ENCODE measurements at places on chromosomes 6 and 20. TPM values are rescaled to one million over a fixed set of nuclear protein-coding genes. Genes with fewer than 3 reads are reported as not detected.

DNA sequence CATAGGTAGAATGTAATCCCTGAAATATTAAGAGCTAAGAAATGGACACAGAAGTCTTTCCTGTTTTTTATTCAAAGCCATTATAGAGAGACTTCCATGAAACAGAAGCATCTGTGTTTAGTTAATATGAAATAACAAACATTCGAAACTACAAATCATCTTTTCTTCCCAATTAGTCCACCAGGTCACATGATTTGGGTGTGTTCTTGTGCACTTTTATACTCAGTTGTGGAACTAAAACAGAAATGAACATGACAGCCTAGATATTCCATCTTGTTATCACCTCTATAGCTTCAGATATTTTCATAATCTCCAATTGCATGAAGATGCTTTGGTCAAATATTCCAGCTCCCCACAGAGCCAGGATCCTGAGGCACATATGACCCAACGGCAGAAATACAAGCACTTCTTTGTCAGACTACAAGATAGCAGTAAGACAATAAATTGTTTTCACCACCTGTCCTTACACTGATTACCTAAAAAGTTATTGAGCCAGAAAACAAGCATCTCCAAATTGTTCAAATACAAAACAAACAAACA, 116.8 kb upstream of the BEND6 start:
- DNase-seq, result no peak
- no peaks in the 10 kb centered on the region for H3K27me3 ChIP-seq
- H3K27ac ChIP-seq, result peak overlapping the region; percentile 94
- peaks cover 86% of the 10 kb centered on the region for H3K4me1 ChIP-seq

GRCh38 chr6:73699676-73700459, 3.9 kb downstream of the CD109 start:
- H3K4me3 ChIP-seq, result no peak overlapping the region
- peaks cover 62% of the 10 kb centered on the region for H3K4me1 ChIP-seq
- peaks cover 16% of the 10 kb centered on the region for H3K36me3 ChIP-seq
- no peaks in the 10 kb centered on the region for H3K27me3 ChIP-seq

DNA sequence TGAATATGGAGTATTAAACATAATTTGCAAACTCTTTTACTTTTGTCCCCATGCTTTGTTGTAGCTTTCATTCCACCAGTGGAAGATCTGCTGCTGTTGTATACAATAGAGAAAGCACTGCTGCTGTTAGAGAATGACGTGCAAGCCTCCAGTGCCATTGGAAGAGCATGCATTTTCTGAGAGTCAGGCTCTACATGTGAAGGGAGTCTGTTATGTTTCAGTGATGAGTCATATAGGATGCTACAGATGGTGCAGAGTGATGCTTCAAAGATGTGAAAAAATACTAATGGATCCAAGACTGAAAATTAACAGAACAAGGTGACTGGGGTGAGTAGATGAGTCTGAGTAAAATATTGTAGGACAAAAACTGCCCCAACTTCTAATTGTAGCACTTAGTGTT, 22.4 kb upstream of the BACH2 start:
- no peaks in the 10 kb centered on the region for H3K27me3 ChIP-seq
- DNase-seq, result no peak
- no peak overlapping the region for H3K4me3 ChIP-seq
- H3K36me3 ChIP-seq, result no peaks in the 10 kb centered on the region

DNA sequence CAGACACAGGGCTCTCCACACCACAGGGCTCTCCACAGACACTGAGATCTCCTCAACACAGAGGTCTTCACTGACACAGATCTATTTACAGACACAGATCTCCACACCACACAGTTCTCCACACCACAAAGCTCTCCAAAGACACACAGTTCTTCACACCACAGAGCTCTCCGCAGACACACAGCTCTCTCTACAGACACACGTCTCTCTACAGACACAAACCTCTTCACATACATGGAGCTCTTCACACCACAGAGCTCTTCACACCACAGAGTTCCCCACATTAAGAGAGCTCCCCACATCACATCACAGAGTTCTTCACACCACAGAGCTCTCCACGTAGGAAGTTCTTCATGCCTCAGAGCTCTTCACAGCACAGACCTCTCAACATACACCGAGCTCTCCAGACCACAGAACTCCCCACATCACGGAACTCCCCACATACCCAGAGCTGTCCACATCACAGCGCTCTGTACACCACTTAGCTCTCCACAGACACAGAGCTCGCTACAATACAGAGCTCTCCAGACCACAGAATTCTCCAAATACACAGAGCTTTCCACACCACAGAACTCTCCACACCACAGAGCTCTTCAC, 53.9 kb downstream of the ERMARD start:
- peaks cover 69% of the 10 kb centered on the region for H3K27me3 ChIP-seq
- H3K4me3 ChIP-seq, result no peak overlapping the region
- H3K36me3 ChIP-seq, result no peaks in the 10 kb centered on the region
- no peak for DNase-seq

DNA sequence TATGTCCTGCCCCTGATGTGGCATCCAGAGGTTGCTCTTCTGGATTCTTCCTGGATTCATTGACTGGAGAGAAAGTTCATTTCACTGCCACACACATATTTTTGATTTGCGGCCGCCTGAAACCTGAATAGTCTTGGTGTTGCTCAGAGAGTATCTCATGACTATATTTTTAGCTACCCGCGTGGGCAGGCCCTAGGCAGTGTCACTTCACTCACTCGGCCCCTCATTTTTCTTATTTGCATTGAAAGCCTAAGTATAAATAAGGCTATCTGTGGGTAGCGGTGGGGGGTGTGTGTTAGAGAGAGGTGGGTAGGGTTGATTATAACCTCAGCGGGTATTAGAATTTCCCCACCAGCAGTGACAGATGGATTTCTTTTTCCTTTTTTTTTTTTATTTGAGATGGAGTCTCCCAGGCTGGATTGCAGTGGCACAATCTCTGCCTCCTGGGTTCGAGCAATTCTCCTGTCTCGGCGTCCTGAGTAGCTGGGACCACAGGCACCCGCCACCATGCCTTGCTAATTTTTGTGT, 113.5 kb downstream of the JARID2 start:
- no peaks in the 10 kb centered on the region for H3K36me3 ChIP-seq
- peak overlapping the region; percentile 15 for H3K4me3 ChIP-seq
- no peak for DNase-seq
- no peaks in the 10 kb centered on the region for H3K27me3 ChIP-seq
- peaks cover 70% of the 10 kb centered on the region for H3K4me1 ChIP-seq
- H3K27ac ChIP-seq, result peak overlapping the region; percentile 20

PHACTR3 gene
- 4.3 TPM for total RNA-seq

DNA sequence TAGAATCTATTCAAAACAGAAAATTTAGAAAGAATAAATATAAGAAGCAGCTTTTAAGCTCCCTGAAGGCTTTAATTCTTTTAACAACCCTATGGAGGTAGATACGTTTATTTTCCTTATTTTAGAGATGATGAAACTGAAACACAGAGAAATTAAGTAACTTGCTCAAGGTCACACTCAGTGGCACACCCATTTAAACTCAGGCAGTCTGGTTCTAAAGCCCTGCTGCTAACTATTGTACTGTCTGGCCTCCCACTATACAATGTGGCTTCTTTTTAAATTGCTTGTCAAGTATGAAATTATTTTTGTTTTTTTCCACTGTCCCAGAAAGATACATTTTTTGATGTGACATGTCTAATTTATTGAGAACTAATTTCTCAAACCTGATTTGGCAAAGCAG, 55.7 kb downstream of the FAM217A start:
- H3K36me3 ChIP-seq, result no peaks in the 10 kb centered on the region
- no peaks in the 10 kb centered on the region for H3K27me3 ChIP-seq
- H3K4me3 ChIP-seq, result peak overlapping the region; percentile 88
- no peak for DNase-seq
- H3K27ac ChIP-seq, result peak overlapping the region; percentile 98
- peaks cover 94% of the 10 kb centered on the region for H3K4me1 ChIP-seq

GRCh38 chr6:127514773-127515227, 4.3 kb downstream of the MTCL3 start:
- H3K4me3 ChIP-seq, result peak overlapping the region; percentile 84
- peak overlapping the region; percentile 17 for H3K27ac ChIP-seq
- H3K36me3 ChIP-seq, result peaks cover 10% of the 10 kb centered on the region

- no peaks in the 10 kb centered on the region for H3K36me3 ChIP-seq
- peaks cover 21% of the 10 kb centered on the region for H3K4me1 ChIP-seq
- H3K27me3 ChIP-seq, result no peaks in the 10 kb centered on the region
- H3K4me3 ChIP-seq, result no peak overlapping the region
Observed at GRCh38 chr20:10715035-10715434, 41.2 kb upstream of the JAG1 start.

GRCh38 chr20:57586370-57586793, 25.5 kb downstream of the PCK1 start:
- no peak overlapping the region for H3K27ac ChIP-seq
- no peaks in the 10 kb centered on the region for H3K36me3 ChIP-seq
- peaks cover 86% of the 10 kb centered on the region for H3K27me3 ChIP-seq
- DNase-seq, result no peak
- H3K4me3 ChIP-seq, result no peak overlapping the region
- no peaks in the 10 kb centered on the region for H3K4me1 ChIP-seq

DNA sequence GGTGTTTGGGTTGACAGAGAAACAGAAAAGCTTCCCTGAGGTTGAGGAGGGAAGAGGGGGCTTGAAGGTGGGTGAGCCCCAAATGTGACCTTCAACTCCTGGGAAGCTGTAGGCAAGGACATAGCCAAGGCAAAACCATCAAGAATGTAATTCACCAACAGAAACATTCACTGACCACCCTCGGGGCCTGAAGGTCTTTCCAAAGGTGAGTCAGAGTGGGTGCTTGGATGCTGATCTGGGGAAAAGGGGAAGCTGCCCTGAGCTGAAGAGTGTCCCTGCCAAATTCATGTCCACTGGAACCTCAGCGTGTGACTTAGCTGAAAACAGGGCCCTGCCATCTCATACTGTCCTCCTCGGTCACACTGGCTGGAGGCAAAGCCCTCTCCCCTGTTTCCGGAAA, 234.2 kb upstream of the SULF2 start:
- H3K36me3 ChIP-seq, result no peaks in the 10 kb centered on the region
- peaks cover 61% of the 10 kb centered on the region for H3K27me3 ChIP-seq
- H3K4me1 ChIP-seq, result no peaks in the 10 kb centered on the region
- H3K27ac ChIP-seq, result peak overlapping the region; percentile 54
- no peak for DNase-seq
